Stimulated activated CD4-positive, alpha-beta T cell treated with anti-CD3 and anti-CD28 coated beads, TNF-alpha, amount 100 ng/mL, for 48 hours (primary cell): ENCODE measurements at places on chromosomes 12 and 14.

DNA sequence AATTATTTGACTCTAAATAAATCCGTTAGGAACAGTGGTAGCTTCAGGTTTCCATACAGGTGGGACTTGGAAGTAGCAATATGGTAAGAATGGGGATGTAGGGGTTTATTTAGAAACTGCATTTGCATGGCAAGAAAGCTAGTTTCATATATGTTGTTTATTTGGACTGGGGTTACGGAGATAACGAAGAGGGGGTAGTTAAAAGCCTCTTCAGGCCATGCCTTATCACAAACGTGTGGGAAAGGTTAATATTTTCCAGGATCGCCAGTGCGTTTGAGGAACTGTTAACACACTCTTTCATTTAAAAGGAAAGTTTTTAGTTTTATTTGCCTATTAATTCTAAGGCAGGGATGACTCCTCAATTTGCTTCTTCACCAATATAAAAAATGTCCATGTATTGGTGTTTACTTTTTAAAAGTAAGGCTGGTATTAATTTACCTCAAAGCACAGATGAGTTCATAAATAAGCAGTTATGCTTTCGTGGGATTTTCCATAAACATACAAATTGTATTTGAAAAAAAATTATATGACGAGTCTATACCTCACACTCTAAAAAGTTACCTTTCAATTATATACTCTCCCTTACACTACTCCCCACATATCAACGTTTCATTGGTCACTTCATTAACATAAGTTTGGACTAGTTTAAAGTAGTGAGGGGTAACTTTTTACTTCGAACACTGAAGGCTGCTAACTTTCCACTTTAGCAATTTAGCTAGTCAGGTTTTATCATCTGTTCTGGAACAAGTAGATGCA is 814 bp downstream of the RAB2B start:
- no peak for DNase-seq

GRCh38 chr14:20477211-20477876 is 8.1 kb downstream of the PNP start:
- no peak for DNase-seq

GRCh38 chr14:75299576-75299975 is 20.9 kb downstream of the FOS start:
- no peak for DNase-seq

- no peak for DNase-seq
These were observed at the start of gene MSI1 for GRCh38 chr12:120368789-120369602. TSS of gene MSI1 (minus strand) at chr12:120369164. CDS start at chr12:120369091, 73 bp downstream.

DNA sequence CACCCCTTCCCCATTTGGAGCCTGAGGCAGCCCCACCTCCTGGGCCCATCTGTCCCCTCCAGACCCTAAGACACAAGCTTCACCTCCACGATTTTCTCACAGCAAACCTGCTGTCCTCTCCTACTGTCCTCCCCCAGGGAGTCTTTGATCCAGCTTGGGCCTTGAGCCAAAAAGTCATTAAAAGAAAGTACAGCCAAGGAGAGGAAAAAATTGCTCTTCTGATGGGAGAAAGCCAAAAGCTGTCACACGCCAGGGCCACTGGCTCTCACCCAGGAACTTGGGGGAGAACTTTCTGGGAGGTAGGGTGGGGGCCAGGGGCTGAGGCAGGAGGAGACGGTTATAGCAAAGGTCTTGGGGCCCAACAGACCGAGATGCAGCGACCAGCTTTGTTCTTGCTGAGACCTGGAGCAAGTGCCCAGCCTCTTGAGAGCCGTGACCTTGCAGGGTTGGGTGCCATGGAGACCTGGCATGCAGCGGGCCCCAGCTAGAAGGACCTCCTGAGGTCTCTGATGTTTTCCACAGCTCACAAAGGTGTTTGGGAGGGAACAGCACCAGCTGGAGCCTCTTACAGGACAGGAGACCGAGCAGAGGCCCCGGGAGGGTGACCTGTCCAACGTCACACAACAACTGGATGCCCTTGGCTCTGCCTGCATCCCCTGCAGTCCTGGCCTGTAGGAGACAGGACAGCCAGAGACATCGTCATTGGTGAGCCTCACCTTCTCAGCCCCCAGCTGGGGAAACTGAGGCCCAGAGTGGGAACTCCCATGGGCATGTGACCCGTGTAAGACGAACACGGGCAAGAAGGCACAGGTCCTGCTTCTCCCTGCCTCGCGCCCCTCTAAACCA is 124.5 kb downstream of the CALM1 start:
- no peak for DNase-seq

- no peak for DNase-seq
These were observed 193.5 kb upstream of the CNOT2 start for GRCh38 chr12:70049596-70050360.

DNA sequence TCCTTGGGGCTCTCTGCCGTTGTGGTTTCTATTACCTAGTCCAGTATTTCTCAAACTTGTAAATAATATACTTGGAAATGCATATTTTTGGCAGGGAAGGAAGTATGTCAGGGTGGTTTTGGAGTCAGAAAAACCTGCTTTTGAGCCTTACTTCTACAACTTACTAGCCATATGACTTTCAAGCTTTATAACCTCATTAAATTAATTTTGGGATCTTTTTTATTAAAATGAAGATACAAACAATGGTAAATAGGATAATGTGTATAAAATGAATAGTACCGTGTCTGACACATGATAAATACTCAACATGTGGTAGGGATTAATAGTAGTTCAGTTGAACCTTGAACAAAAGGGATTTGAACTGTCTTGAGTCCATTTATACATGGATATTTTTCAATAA is 406.3 kb downstream of the ATP23 start:
- no peak for DNase-seq

DNA sequence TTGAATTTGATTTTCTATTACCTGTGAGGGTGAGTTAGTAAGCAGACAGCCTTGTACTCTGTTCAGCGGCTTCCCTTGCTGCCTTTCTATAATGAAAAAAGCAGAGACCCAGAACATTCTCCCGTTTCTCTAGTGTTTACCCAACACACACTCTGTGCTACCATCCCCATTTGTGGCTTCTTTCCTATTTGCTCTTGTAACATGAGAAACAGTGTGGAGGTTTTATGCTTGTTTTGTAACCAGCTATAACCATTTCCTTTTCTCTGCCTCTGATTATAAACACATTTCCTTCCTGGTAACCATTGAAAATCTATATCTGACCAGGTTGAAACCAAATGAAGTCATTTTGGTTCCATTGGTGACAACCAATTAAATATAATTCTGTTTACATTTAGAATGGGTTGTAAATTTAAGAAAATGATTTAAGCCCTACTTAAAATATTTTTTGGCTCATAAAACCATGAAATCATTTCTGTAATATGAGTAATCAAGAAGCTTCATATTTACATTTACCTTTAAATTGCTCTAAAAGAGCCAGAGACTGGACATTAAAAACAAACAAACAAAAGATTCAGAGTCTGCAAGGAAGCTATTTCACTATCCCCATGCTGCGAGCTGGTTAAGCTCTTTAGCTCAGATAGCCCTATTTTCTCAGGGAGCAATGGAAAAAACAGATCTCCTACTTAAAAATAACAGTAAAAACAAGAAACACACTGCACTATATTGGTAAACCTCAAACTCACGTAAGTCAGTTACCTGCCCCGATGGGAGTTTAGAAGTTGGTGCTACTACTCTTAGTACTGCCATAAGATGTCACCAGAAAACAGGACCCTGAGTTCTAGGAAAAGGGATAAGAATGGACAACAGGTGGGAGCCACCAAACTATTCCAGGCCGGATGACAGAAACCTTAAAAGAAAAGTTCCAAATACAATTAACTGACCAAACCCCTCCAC is 206.5 kb upstream of the EEA1 start:
- no peak for DNase-seq
